ENCODE measurements at places on chromosomes 7 and 10. TPM values are rescaled to one million over a fixed set of nuclear protein-coding genes. Genes with fewer than 3 reads are reported as not detected.

DNA sequence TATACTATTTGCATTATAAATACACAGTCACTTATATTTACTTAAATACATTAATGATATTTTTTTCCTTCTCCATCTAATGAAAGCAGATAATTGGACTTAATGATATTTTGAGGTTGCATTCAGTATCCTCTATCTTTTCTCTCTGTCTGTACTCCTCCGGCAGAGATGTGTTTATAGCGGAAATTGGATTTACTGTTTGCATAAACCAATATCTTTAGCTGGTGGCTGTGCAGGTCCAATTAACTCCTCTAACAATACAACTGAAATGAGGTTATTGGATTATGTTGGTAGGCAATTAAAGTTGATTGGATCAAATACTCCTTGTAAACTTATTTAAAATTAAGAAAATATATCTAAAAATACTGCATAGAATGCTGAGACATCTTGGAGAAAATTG is 1044.2 kb upstream of the SORCS1 start:
- no peak for DNase-seq

DNA sequence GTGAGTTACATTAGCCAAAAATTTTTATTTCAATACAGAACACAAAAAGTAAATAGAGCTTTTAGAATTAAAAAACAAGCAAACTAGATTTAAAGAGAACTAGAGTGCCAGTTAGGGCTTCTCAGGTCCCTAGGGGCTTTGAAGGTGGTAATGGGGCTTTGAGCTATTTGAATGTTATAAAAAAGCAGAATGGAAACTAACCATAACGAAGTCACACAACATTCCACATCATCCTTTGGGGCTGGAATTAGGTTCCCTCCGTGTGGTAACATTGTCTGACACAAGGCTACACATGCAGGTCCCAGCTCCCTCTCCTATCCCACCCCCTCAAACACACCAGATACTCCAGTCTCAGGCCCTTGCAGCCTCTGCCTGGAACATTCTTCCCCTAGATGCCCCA is 15.3 kb downstream of the JAZF1 start:
- no peak for DNase-seq

DNA sequence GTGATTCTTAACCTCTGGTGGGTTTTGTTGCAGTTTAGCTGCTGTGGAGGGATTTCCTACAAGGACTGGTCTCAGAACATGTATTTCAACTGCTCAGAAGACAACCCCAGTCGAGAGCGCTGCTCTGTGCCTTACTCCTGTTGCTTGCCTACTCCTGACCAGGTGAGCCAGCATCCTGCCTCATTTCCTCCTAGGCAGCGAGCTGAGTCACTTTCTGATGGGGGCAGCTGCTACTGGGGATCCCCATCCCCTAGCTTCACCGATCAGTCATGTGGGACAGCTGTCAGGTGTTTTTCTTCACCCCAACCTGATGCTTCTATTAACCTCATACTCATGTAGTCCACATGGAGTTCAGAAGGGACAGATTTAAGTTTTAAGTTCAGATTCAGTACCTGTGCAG is 21.7 kb upstream of the SMO start:
- no peak for DNase-seq

DNA sequence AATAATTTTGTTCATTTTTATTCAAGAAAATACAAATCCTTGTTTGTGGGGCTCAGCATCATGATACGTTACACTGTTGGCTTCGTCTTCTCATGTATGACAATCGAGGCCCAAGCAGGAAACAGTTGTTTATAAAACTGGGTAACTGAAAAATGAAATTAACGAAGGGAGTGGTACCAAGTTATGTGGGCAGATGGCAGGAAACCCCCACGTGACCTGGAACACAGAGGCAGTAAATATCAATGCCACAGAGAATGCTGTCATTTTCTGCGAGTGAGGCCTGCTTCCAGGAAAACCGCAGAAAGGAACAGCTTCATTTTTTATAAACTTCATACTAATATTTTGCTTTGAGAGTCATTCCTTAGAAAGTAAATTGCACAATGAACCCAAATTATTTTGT is 201.0 kb upstream of the ADARB2 start:
- no peak for DNase-seq

- no peak for DNase-seq
Observed at GRCh38 chr7:79529214-79529880, 75.9 kb upstream of the MAGI2 start.

DNA sequence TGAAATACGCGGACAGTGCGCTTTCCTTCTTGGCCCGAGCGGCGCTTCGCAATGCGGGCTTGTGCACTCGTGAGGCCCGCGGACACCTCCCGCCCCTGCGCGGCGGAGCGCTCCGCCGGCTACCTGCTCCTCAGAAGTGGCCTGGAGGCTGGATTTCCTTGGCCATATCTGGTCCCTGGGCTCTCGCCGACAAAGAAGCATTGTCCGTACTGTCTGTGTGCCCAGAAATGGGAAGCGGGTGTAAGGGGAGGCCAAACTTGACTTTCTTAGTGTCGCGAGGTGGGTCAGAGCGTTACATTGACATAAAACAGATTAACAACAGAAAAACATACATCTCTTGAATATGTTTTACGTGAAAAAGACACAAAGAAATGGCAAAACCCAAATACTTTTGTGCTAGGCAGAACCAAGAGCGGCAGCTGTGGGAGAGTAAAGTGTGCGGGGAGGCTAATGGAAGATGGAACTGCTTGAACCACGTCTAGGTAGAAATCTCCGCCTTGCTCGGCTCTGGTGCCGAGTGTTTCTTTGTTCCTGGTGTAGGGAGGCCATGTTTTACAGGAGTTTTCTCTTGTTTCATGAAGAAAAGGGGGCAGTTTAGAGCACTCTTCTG is 1.4 kb downstream of the LANCL2 start:
- no peak for DNase-seq

DNA sequence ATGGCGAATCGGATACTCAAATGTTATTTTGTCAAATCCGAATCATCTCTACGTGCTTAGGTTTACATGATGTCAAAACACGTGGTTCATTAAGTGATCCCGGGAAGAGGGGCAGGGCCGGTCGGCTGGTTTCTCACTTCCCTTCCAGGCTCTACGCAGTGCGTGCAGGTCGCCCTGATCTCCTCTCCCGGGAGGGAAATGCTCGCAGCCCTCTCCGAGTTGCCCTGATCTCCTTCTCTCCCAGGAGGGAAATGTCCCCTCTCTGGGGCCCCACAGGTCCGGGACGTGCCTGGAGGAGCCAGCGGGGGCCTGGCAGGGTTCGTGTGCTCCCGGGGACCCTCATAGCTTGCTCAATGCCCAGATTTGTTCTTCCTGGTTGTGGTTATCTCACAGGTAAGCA is 202.7 kb downstream of the DNAJB6 start:
- no peak for DNase-seq

DNA sequence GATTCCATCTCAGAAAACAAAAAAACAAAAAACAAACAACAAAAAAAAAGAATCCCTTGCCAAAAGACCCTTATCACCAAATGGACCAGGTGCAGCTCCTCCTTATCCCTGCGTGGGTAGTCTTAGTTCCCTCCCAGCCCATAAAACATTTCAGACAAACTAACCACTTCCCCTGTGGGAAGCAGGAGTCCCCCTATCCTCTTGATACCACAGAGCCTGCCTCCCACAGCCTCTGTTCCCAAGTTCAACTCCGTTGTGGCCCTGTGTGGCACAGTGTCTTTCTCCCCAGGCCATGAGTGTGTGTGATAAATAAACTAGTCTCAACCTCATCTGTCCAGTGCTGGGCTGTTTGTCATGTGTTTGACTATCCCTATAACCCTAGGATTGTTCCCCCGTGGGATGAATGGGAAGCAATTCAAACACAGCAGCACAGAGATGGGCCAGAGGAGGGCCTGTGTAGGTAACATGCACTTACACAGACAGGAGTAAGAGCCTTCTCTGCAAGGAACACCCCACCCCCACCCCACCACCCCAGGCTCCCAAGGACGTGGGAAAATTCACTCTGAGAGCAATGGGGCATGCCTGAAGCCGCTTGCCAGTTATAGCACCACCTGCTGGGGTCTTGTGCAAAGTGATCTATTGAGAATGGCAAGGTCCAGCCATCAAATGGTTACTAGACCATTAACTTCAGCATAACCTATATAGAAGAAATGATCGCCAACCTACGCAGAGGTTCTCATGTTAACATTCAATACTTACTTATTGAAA is 147.1 kb upstream of the GHITM start:
- DNase-seq, result no peak

Gene PMPCB
- 71.7 TPM for total RNA-seq

Gene INA
- total RNA-seq, result not detected

Gene SRI
- total RNA-seq, result 65.6 TPM

Gene C10orf105
- 0.11 TPM for total RNA-seq
